ENCODE measurements at places on chromosomes 3 and 15.
A peak's percentile ranks its signal among the peaks of the same experiment; 100 is the strongest.

DNA sequence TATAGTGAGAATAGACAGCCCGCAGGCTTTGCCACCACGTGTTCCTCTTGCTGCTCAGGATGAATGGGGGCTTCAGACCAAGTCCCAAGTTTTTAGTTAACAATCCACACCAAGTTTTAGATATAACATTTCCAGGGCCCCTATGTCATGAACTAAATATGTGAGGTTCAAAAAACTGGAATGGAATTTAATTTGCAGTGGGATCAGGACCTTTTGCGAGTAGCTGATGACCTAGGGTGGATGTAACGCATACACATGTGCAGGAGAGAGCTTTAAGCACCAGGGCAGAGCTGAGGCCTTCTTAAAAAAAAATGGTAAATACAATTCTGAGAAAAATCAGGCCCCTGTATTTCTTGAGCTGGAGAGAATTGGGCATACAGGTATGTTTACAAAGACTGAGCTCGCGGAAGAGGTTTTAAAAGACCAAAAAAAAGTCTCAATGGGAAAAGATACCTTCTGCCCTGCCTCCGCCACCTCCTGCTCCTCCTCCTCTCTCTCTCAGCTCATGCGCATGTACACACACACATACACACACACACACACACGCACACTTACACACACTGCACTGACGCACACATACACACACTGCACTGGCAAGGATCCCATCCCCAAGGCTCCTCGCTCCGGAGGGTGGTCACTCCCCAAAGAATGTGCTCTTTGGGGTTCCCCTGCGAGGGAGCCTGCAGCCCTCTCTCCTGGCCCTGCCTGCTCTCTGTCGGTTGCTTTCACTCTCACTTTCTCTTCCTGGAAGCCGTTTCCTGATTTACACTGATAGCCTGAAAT is 48.2 kb upstream of the IGF1R start:
- peak; percentile 59 for DNase-seq

GRCh38 chr3:188974856-188975599 is 196.7 kb upstream of the TPRG1 start:
- no peak for DNase-seq

GRCh38 chr3:9168241-9168741 is 81.2 kb downstream of the SRGAP3 start:
- peak; percentile 22 for DNase-seq

DNA sequence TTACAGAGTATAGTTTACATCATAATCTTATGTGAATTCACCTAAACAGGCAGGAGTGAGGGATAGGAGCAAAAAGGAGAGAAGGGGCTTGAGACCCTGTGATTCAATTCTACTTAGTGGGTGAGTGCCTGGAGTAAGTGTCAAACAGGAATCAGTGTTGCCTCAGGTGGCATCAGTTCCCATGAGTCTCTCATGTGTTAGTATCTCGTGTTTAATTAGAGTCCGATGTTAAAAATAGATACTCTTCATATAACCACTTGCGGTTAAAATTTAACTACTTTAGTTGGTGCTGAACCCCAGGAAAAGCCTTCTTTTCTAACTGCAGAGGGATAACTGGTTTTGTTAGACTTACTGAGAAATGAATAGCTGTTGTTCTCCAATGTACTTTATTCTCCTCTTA is 251.5 kb downstream of the SUCLG2 start:
- DNase-seq, result no peak
